SW 1271 (cell line): ENCODE measurements at places on chromosomes 4 and X.

DNA sequence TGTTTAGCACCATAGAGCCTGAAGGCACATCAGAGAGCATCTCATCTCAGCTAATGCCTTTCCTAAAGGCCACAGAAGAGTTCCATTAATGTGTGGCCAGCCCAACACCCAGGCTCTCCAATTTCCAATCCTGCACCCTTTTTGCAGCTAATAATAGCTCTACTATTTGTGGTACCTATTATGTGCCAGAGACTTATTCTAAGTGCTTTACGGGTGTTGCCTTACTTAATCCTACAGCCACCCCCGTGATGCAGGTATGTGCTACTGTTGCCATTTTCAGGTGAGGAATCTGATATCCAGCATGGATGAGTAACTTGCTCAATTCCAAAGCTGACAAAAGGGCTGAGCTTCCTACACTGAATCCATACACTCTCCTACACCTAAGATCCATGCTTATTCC is 217.6 kb upstream of the GALNT7 start:
- DNase-seq: no peak

GRCh38 chr4:114005569-114006442 is 26.4 kb upstream of the ARSJ start:
- DNase-seq: peak; percentile 1

- peak; percentile 3 for DNase-seq
These were observed 45.7 kb upstream of the INTU start for GRCh38 chr4:127586922-127587571.

DNA sequence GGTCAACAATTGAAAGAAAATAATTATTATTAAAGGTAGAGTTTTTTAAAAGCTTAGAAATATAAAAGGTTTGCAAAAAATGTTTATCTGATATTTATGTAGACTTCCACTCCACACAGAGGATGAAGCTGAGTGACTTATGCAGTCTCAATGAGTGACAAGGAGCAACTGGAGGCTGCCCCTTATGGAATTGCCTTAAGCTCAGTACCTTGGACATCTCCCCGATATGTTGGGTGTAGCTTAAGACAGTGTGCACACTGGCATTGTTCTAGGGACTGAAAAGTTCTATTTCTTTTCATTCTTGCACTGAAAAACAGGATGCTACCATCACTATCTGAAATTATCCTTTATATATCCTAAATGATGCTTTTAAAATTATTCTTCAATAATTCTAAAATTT is 292.1 kb downstream of the PRDM5 start:
- DNase-seq: no peak

- DNase-seq: no peak
These were observed 642.3 kb upstream of the CPEB2 start for GRCh38 chr4:14359991-14360390.

GRCh38 chr4:7506572-7506971 is 71.8 kb upstream of the PSAPL1 start:
- DNase-seq: no peak

DNA sequence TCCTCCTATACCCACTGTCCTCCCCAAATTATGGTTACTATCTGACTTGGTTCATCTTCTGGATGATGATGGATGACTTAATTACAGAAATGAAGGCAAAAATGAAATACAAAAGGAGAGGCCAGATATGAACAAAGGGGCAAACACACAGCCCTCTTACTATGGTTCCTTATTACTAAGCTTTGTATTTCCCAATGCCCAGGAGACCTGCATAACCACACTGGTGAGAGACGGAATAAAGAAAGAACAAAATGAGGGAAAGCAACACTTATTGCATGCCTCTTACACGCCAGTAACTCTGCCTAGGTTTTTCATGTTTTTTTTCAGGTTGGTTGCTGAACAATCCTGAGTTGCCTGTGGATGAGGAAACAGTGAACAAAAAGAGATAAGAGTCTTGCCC is 120.5 kb downstream of the SLC10A7 start:
- no peak for DNase-seq
